ENCODE measurements at places on chromosomes 1 and 21.

- DNase-seq, result no peak
These were observed 17.0 kb upstream of the TRAF5 start for GRCh38 chr1:211309617-211310016.

- DNase-seq, result no peak
These were observed 142.8 kb downstream of the ATG4C start for GRCh38 chr1:62926681-62927252.

DNA sequence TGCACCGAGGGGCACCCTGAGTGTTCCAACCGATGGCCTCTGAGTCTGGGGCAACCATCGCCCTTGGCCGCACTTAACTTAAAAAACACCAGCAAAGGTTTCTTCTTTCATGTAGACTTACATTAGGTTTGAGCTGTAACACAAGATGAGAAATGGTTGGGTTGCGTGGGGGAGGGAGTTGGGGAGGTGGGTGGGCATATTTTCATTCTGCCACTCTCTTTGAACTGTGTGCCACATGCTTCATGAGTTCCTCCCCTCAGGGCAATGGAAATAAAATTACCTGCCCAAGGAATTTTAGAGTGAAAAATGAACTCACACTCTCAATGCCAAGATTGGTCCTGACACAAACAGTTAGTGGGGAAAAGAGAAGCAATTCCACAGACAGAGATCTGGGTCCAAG is 430.1 kb upstream of the USP24 start:
- no peak for DNase-seq

DNA sequence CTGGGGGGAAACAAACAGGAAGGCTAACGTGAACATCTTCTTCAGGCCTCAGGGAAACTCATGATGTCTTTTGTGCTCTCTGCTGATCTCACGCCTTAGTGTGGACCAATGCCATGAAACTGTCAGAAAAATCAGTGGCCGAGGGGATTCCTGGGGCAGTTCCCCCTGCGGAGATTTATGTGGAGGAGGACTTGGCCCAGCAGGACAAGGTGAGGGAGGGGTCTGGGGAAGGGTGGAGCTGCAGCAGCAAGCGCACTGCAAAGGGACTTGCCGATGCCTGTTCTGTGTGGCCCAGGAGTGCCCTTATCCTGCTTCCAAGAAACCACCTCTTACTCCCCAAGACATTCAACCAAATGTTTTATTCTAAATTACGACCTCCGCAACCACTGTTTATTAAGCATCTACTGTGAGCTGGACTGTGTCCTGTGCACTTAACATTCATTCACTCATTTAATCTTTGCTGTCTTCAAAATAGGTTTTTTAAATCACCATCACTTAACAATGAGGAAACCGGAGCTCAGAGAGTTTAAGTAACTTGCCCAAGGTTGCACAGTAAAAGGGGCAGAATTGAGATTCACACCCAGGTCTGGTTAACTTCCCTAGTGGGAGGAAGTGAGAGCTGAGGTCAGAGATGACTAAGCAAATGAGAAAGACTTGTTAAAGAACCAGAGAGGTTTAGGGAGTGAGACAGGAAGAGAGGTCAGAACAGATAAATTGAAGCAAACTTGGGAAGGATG is 49.7 kb downstream of the FHAD1 start:
- DNase-seq, result no peak

DNA sequence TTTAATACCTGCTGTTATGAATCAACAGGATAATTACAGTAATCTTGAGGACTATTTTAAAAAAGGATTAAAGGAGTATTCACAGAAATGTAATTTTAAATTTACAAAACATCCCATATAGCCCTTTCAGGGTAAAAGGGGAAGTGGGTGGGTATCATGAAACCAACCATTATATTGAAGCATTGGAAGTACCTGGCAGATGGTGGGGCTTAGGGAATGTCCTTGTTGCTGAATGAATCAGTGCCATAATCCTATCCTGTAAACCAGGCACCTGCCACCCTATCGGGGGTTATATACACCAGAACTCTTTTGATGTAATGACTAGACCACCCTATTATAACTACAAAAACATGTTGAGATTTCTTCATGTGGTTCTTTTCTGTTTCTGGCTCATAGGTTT is 30.4 kb downstream of the CDC14A start:
- no peak for DNase-seq

DNA sequence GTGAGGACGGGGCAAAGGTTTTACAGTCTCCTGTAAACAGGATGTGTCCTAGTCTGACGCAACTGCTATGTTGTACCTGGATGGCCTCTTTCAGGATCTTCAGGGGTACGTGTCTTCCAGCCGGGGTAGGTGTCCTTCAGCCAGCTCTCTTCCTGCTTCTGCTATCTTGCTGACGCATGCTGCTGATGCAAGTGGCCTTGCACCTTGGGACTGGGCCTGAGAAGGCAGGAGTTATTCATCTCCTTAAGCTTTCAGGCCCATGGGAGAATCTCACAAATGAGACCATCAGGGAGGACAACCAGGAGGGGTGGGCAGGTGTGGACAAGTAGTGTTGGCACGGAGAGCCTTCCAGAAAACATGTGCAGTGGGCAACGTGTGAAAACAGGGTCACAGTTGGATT is 7.9 kb upstream of the SPRR1B start:
- no peak for DNase-seq

- no peak for DNase-seq
These were observed 10.4 kb upstream of the RHBG start for GRCh38 chr1:156358641-156359040.

GRCh38 chr1:184947497-184948256 is 26.6 kb downstream of the NIBAN1 start:
- no peak for DNase-seq

Measured in SK-N-MC (cell line).